DMS79 (cell line): ENCODE measurements at places on chromosomes 6 and 20.

- no peak for DNase-seq
Observed at GRCh38 chr6:16512544-16513290, 248.5 kb downstream of the ATXN1 start.

- DNase-seq, result no peak
Observed at GRCh38 chr6:12051861-12052368, 39.8 kb downstream of the HIVEP1 start.

- DNase-seq, result no peak
Observed at GRCh38 chr6:6397842-6398241, 77.4 kb upstream of the F13A1 start.

- no peak for DNase-seq
Observed at GRCh38 chr20:63461104-63461763, 11.2 kb downstream of the KCNQ2 start.

GRCh38 chr6:113112086-113112485 is 745.1 kb upstream of the MARCKS start:
- DNase-seq, result no peak

DNA sequence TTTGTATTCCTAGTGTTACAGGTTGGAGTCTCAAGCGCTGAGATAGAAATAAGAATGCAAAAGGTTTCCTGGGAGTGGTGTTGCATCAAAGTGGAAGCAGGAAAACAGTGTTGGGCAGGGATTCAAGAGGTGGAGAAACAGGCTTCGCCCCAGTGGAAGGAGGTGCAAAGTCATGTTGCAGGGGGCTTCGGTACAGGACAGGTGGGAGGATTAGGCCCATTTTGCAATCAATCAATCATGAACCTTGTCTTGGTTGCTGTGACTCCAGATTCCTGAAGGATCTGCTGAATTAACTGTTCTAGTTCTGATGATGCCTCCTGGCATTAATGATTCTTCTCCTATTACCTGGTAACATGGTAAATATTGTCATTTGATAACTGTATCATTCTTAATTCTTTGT is 22.4 kb upstream of the FAM217A start:
- DNase-seq, result no peak

DNA sequence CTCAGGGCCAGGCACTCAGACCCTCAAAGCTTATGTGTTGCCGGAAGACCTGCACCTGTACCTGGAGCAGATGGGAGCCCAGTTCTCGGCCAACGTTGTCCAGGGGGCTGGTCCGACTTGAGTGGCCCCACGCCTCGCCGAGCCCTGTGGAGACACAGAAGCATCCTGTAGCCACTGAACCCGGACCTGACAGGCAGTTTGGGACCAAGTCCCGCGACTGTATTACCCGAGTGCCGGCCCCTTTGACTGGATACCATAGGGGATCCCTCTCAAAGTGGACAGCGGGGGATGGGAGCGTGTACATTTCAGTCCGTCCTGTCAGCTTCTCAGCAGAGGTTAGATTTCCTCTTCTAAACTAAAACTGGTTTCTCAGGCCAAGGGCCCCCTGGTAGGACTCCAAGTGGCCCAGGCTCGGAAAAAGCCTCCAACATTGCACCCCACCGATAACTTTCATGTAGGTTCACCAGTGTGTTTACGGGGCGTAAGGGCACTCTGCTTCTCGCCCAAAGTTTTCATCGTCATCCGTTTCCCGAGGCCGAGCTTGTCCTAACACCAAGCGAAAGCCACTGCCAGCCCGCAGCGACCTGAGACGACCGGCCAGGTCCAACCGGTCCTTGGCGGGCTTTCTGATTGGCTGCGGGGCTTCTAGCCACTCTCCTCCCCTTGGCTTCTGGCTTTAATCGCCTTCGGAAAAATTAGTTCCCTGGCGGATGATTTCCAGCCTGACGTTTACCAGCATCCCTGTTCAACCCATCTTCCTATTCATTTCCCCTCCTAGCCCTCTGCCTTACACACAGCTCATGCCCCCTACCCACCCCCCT is 10.8 kb downstream of the SIM1 start:
- no peak for DNase-seq

DNA sequence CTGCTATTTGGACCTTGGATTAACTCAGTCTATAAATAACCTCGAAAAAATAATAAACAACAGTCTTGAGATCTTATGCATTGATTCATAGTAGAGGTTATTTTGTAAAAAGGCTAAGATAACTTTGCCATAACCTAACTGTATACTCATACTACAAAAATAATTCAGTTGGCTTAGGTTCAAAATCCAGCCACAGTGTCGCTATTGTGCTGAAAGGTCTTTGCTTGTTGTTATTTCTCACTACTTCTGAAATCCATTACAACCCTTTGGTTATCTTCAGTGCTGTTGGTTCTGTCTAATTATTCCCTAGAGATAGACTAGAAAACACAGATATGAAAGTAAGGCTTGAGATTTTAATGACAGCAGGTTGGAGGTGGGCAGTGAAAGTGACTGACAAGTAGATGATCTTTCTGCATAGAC is 74.4 kb downstream of the MKKS start:
- no peak for DNase-seq

DNA sequence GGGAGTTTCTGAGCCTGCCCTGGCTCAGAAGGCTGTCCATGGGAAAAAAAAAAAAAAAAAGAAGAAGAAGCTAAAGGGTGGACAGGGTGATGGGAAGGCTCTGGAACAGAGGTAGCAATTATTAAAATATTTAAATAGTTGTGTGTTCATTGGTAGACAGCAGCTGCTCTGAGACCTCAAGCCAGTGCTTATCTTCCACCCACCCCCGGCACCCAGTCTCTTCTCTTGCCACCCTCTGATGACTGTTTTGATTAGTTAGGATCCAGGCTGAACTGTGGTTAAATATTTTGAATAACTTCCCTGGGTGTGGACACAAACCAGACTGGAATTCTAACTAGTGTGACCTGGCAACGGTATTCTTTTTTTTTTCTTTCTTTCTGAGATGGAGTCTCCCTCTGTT is 16.9 kb upstream of the SRSF3 start:
- DNase-seq, result no peak

DNA sequence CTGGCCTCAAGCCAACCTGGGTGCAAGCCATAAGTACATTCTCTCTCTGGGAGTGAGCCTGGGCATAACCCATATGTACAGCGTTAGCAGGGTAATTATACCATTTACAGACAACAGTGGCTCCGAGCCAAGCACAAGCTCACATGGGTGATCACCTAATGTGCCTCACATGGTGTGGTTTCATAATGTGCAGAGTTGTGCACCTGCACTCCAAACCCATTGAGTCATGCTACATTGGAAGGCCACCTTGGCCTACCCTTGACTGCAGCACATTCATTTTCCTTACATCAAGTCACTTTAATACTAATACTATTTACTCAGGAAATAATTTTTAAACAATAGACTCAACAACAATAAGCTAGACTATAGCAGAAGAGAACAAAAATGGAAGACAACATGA is 194.5 kb upstream of the PLN start:
- DNase-seq, result no peak

- no peak for DNase-seq
Observed at GRCh38 chr6:119215885-119216590, 133.5 kb downstream of the MAN1A1 start.

GRCh38 chr6:3946778-3947177 is 97.6 kb downstream of the FAM50B start:
- DNase-seq, result no peak

DNA sequence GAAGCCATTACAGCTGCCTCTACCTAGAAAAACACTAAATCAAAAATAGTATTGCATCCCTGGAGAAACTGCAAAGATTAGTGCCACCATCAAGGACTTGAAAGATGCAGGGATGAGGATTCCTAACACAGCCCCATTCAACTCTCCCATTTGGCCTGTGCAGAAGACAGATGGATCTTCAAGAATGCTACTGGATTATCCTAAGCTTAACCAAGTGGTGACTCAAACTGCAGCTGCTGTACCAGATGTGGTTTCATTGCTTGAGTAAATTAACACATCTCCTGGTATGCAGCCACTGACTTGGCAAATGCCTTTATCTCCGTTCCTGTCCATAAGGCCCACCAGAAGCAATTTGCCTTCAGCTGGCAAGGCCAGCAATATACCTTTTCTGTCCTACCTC is 117.4 kb downstream of the TBC1D32 start:
- DNase-seq, result no peak

GRCh38 chr6:11970114-11970513 is 42.0 kb upstream of the HIVEP1 start:
- no peak for DNase-seq

GRCh38 chr20:33843050-33843449 is 31.9 kb downstream of the CHMP4B start:
- no peak for DNase-seq

GRCh38 chr6:143055213-143055612 is 5.5 kb upstream of the AIG1 start:
- no peak for DNase-seq

DNA sequence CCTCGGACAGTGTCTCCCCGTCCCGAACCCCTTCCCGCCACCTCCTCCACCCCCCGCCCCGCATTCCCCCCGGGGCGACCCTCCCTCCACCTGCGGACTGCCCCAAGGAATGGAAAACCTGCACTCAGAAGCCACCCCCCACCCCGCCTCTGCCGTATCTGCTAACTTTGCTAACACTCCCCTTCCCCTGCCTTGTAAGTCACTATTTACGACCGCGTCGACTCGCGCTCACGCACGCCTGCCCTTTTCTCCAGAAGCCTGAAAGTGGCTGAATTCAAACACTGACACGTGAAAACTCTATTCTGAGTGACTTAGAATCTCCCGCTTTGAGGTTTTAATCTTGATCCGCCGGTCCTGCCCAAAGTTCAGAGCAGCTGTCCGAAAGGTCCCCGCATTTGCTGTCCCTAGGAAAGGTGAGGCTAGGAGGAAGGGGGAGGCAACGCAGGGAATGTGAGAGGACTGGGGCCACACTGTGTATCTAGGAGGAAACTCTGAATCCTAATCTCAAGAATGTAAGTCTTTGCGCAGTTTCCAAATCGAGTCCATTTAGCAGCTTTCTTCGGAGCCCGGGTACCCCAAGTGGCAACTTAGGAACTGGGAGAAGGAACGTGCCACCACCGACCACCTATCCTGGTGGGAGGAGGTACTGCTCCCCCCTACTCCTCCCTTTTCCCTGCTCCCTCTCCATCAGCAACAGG is 9.3 kb upstream of the POU3F2 start:
- no peak for DNase-seq

DNA sequence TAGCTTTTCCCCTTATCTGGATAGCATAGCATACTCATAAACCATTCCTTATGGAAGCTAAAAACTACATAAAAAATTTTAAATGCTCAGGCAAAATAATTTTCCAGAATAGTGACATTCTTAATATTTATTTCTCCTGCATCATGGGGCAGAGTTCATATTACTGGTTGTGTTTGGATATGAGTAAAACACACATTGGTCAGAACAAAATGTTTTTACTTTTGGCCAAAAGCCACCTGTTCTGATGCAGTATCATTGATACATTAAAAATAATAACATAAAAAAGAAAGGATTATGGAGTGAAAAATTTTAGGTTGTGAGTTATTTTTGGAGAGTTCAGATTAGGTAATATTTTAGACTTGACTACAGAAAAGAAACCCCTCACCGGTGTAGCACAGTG is 33.6 kb downstream of the TRAM2 start:
- no peak for DNase-seq

GRCh38 chr6:87279196-87279595 is 43.2 kb upstream of the SMIM8 start:
- no peak for DNase-seq

GRCh38 chr20:10282979-10283456 is 64.4 kb downstream of the SNAP25 start:
- DNase-seq, result no peak

- DNase-seq, result no peak
Observed at GRCh38 chr6:110688661-110689268, 126.5 kb downstream of the CDK19 start.

DNA sequence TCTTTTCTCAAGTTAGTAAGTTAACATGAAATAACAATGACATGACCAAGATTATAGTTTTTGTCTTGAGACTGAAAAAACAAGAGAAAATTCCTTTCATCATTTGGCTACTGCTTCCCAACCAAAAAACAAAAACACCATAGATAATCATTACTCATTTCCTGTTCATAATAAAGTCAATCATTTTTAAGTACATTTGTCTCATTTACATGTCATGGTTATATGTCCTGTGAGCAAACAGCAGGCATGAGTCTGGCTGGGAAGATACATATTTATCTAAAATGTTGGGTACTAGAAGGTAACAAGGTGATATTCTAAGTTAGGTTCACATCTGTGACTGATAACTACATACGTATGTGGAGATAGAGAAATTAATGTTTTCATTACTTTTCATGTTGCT is 180.5 kb downstream of the ISM1 start:
- DNase-seq, result no peak

DNA sequence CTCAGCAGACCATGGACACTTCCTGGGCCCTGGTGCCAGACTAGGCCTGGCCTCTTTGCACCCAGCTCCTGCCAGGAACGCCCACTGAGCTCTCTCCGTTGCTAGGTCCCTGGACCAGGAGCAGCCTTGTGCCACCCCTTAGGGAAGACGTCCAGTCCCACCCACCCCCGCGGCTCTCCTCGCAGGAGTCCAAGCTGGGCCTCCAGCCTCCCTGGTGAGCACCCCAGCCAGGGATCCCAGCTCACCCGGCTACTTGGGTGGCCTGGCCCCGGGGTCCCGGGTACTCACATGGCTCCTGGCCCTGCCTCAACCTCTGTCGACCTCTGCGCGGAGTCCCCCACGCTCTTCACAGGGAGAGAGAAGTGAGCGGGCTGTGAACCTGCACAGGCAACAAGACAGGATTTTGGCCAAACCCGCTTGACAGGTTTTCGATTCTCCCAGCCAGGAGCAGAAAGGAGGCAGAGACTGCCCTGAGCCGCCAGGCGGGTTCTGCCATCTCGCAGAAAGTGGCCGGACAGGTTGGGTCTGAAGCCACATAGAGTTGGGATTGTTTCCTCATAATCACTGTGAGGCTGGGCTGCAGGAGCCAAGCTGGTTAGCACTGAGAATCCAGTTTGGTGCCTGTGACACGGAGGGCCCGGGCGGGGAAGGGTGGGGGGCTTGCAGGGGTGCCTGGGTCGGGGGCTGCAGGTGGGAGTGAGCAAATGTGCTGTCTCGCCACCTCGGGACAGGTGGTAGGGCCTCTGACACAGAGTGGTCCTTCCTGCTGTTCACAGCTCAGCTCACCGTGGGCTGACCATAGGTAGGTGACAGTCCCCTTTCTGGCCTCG is at the start of gene RBBP8NL:
RBBP8NL (minus strand) TSS at position 368 of the 830 bp plus-strand sequence. CDS start 7,892 bp downstream, outside the sequence.
- DNase-seq, result peak; percentile 95

DNA sequence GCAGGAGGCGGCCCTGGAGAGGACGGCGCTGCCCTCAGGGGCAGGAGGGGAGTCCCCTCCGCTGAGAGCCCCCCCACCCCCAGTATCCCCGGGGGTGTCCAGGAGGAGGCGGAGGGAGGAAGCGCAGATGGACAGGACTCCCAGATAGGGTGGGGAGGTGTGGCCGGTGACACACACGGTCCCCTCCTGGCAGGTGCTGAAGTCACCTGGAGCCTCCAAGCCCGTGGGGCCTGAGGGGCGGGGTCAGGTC is 1.4 kb downstream of the STMN3 start:
- DNase-seq, result no peak

DNA sequence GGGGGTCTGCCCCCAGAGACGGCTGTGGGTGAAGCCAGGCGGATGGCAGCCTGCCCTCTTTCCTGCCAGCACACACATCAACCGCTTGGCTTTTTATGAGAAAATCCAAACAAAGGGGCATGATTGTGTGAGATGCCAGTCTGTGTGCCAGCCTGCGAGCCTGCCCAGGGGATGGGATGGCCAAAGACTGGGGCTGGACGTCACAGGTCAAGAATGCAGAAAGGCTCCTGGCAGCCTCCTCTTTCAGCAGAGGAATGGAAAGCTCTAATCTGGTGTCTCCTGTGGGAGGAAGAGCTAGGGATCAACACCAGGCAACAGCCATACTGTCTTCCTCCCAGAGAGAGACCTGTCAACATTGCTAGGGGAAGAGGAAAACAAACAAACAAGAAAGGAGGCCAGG is 15.8 kb downstream of the TUBB2B start:
- no peak for DNase-seq
